ENCODE measurements at places on chromosomes 1 and 21.
A peak's percentile ranks its signal among the peaks of the same experiment; 100 is the strongest.

DNA sequence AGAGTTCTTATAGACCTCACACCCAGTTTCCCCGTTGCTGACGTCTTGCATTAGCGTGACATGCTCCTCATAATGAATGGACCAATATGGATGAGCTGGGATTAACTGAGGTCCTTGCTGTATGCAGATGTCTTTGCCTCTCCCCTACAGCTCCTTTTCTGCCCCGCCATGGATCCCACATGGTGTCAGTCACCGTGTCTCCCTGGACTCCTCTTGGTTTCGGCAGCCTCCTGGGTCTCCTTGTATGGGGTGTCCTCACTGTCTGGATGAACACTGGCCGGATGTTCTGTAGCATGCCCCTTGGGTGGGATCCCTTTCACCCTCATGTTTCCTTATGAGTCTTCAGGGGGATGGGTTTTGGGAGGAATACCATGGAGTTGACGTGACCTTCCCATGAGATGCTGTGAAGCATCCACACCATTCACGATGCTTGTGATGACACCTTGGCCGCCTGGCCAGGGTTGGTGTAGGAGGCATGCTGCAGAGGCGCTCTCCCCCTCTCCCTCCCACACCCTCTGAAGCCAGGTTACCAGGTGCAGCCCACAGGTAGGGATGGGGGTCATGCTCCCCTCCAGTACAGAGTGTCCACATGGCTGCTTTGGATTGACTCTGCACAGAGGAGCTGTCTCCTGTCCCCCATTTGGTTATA, 4.4 kb downstream of the GJC2 start:
- DNase-seq: peak; percentile 46
- H3K4me1 ChIP-seq: no peaks in the 10 kb centered on the region
- no peak overlapping the region for H3K27ac ChIP-seq
- no peak overlapping the region for H3K4me3 ChIP-seq
- no peaks in the 10 kb centered on the region for H3K36me3 ChIP-seq
- H3K27me3 ChIP-seq: no peaks in the 10 kb centered on the region

GRCh38 chr1:64594446-64594845, 124.5 kb downstream of the CACHD1 start:
- peaks cover 2% of the 10 kb centered on the region for H3K36me3 ChIP-seq
- H3K4me1 ChIP-seq: peaks cover 23% of the 10 kb centered on the region
- H3K27me3 ChIP-seq: no peaks in the 10 kb centered on the region

DNA sequence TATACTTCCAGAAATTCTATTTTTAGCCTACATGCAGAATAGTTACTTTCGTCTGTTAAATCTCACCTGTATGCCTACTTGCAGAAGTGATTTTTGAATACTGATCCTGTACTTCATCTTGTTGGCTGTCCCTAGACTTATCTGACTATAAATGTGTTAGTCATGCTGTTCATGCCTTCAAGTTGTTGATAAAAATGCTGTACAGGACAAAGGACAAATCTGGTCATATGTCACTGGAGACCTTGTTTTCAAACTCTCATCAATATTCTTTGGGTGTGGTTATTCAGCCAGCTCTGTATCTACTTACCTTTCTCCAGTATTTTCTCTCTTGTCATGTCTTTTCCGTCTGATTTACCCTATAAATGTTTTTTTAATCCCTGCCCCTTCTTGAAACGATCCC, 132.9 kb downstream of the RNF220 start:
- peaks cover 11% of the 10 kb centered on the region for H3K27me3 ChIP-seq
- H3K27ac ChIP-seq: no peak overlapping the region
- H3K36me3 ChIP-seq: no peaks in the 10 kb centered on the region
- no peak for DNase-seq
- H3K4me3 ChIP-seq: no peak overlapping the region
- no peaks in the 10 kb centered on the region for H3K4me1 ChIP-seq

DNA sequence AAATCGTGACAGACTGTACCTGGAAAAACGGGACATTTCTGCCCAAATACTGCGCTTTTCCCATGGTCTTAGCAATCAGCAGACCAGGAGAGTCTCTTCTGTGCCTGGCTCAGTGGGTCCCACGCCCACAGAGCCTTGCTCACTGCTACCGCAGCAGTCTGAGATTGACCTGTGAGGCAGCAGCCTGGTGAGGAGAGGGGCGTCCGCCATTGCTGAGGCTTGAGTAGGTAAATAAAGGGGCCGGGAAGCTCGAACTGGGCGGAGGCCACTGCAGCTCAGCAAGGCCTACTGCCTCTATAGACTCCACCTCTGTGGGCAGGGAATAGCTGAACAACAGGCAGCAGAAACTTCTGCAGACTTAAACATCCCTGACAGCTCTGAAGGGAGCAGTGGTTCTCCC, 203.1 kb downstream of the DENND1B start:
- peak; percentile 55 for DNase-seq
- H3K4me3 ChIP-seq: no peak overlapping the region
- no peaks in the 10 kb centered on the region for H3K27me3 ChIP-seq
- no peak overlapping the region for H3K27ac ChIP-seq

Data from chondrocyte (in vitro differentiated cells).